ENCODE measurements at places on chromosomes 3 and 15. TPM values are rescaled to one million over a fixed set of nuclear protein-coding genes. Genes with fewer than 3 reads are reported as not detected.
A peak's percentile ranks its signal among the peaks of the same experiment; 100 is the strongest.

The C15orf62 gene
- total RNA-seq, result 0.08 TPM

The NDUFB4 gene
- total RNA-seq, result 149 TPM

The SCAANT1 gene
- total RNA-seq, result not detected

The RAP2B gene
- 24.0 TPM for total RNA-seq

The SEMA3B gene
- 8.0 TPM for total RNA-seq

The SUCNR1 gene
- total RNA-seq, result not detected

The SPINK8 gene
- not detected for total RNA-seq

The ESYT3 gene
- total RNA-seq, result 7.4 TPM

The SPATA12 gene
- 0.10 TPM for total RNA-seq

The COL8A1 gene
- total RNA-seq, result 0.97 TPM

The DYNC1LI1 gene
- total RNA-seq, result 45.1 TPM

The ERICH6 gene
- total RNA-seq, result not detected

The ATP13A5 gene
- not detected for total RNA-seq

The ADGRG7 gene
- not detected for total RNA-seq

DNA sequence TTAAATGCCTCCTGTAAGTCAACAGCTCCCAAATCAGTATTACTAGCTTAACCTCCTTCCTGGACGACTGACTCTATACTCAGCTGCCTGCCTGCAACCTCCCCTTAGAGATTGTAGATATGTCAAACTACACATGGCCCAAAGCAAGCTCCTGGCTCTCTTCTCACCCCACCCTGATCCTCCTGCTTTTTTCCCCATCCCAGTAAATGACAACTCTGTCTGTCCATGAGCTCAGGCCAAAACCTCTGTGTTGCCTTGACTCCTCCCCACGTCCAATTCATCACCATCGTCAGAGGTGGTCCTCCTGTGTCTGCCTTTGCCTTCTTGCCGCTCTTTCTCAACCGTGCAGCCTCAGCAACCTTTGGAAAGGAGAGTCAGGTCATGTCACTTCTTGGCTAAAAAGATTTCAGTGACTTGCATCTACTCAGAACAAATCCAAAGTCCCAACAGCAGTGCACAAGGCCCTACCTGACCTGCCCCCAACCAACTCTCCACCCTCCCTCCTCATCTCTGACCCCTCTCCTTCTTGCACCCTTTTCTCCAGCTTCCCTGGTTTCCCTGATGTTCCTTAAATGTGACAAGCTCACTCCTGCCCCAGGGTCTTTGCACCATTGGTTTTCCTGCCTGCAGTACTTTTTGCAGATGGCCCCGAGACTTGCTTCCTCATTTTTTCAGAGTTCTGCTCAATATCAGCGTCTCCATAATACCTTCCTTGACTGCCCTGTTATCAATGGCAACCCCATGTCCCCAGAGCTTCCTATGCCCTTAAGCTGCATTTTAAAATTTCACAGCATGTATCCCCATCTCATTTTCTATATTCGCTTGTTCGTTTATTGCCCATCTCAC is 52.8 kb downstream of the LSM3 start:
- DNase-seq, result no peak

- DNase-seq, result no peak
Observed at GRCh38 chr15:64909546-64909945, 2.2 kb upstream of the ANKDD1A start.

DNA sequence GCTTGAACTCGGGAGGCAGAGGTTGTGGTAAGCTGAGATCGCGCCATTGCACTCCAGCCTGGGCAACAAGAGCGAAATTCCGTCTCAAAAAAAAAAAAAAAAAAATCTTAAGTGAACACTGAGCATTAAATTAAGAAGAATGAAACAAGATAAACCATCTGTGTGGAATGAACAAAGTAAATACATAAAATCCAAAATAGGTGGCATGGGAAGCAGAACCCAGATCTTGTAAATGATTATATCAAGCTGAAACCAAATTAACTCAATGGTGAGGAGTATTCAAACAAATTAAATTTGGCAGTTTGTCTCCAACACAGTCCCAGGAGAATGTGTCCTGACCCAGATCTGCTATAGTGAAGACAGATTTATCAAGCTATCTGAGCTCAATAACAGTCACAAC is 32.1 kb downstream of the STAG1 start:
- DNase-seq, result no peak

DNA sequence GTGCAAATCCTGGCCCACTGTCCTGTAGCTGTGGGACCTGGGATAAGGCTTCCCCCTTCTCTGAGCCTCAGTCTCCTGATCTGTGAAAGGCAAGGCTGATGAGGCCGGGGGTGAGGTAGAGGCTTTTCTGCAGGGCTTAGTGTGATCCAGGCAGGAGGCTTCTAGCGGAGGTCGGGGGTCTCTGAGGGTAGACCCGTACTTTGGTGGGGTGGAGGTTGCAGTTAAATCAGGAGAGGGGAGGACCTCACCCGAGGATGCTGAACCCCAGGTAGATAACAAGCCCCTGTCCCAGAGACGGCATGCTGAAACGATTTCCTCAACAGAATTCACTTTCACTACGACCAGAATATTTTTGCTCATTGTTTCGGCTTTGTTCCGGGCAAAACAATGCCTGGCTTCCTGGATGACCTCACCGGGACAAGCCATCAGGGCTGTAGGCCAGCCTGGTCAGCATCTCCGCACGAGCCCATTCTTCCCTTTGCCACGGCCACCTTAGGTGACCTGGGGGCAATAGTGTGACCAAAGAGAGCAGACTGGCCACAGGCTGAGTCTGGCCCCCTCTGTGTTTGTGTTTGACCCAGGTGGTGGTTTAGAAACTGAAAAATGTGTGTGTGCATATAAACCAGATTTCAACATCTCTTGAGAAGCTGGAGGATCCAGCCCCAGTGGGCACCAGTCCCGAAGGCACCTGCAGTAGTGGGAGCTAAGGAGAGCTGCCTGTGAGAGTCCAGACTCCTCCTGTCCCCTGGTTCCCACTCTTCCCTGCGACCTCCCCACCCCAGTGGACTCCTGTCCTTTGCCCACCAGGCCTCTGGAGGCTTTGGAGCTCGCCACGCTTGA is 33.0 kb downstream of the SLC6A6 start:
- DNase-seq, result no peak

- DNase-seq, result no peak
Observed at GRCh38 chr15:101148881-101149664, 102.8 kb downstream of the CHSY1 start.

- no peak for DNase-seq
Observed at GRCh38 chr15:64029110-64029509, 17.2 kb downstream of the DAPK2 start.

- DNase-seq, result peak; percentile 59
Observed at GRCh38 chr3:58027704-58028317, 19.6 kb downstream of the FLNB start.

DNA sequence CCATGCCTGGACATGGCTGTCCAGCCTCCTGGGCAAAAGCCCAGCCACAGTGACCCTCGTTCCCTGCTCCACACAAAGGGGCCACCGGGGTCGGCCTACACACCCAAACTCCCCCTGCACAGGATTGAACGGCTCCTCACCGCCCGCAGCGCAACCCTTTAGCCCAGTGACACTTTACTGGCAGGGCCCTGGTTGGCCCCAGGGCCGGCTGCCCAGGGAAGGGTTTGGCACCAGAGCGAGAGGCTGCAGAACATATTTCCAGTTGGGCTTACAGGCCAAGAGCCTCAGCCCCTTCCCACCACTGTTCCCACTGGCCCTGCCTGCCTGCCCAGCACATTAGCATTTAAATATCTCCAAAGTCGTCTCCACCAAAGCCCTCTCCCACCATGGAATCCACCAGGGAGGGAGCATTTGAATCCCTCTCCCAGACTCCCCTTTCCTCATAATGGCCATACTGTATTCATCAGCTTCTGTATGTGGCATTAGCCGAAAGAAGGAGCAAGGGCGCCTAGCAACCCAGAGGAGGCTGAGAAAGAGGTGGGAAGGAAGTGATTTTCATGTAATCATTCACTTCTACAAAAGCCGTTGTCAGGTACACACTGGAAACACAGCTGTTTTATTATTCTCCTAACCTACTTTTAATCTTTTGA is 85.4 kb downstream of the SLC6A11 start:
- no peak for DNase-seq

DNA sequence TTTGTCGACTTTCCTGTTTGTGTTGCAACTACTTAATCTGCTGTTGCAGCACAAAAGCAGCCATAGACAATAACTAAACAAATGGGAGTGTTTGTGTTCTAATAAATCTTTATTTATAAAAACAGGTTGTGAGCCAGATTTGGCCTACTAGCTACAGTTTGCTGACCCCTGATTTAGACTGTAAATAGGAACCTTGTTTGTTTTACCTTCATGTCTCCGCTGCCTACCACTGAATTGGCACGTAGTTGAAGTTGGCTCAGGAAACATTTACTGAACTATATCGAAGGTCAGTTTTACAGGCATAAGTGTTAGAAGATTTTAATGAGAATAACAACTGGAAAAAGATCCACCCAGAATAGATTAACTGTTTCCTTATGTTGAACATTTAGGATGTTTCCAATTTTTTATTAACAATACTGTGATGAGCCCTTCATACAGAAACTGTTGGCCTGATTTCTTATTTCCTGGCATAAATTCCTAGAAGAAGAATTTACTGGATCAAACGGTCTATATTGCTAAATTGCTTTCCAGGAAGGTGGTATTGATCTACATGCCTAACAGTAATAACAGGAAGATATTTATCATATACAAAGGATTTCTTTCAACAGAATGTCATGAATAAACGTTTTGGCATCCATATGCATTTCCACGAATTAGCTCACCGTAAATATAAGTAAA is 156.2 kb upstream of the NR2E3 start:
- no peak for DNase-seq

DNA sequence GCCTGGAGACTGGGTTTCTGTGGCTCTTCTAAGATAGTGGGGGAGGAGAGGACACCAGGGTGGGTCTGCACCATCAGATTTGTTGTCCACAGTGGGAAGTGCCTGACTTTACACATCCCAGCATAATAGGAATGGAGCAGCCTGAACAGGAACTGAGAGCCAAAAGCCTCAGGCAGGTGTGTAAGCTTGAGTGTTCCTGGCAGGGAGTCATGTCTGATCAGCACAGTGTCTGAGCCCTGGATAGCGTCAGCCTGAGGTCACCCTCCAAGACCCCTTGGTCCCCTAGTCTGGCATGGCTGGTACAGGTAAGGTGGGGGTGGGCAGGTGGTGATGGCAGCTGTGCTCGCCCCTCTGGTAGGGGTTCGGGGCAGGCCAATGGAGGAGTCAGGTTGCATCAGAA is 20.2 kb downstream of the INSYN1 start:
- DNase-seq, result no peak

DNA sequence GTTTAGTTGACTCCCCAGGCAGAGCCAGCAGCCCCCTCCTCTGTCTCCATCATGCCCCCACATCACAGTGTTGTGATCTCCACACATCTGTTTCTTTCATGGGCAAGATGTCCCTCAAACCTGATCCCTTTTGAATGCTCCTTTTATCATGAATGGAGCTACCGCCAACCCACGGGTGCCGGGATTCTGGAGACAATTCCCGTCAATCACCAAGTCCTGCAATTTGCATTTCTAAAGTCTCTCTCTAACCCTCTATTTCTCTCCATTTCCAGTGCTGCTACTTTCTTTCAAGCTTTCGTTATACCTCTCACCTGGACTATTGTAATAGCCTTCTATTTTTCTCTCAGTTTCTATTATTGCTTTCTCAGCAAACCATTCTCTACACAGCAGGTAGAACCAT is 89.7 kb upstream of the CCNL1 start:
- DNase-seq, result peak; percentile 18

- peak; percentile 78 for DNase-seq
Observed at GRCh38 chr3:56042326-56042951, 425.8 kb downstream of the ERC2 start.

DNA sequence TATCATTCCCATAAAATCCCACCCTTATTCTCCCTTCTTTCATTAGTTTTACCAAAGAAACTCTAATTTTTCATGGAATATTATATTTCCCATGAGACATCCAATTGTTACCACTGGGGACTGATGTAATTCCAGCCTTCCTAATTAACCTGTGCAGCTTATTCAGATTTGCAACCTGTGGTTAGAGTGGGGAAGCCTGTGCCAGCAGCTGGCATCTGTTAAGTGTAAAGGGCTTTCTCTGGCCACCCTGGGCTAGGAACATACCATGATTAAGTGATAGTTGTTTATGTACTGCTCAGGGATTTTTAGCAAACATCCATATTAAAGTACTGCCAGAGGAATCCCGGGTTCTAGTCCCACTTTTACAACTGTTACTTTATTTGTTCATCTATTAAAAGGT is 78.2 kb downstream of the TPRG1 start:
- no peak for DNase-seq

- DNase-seq, result no peak
Observed at GRCh38 chr15:37820380-37821128, 113.9 kb upstream of the TMCO5A start.

GRCh38 chr3:115974940-115975339 is 351.6 kb downstream of the GAP43 start:
- no peak for DNase-seq

GRCh38 chr15:59963322-59963721 is 40.8 kb upstream of the FOXB1 start:
- DNase-seq, result no peak

DNA sequence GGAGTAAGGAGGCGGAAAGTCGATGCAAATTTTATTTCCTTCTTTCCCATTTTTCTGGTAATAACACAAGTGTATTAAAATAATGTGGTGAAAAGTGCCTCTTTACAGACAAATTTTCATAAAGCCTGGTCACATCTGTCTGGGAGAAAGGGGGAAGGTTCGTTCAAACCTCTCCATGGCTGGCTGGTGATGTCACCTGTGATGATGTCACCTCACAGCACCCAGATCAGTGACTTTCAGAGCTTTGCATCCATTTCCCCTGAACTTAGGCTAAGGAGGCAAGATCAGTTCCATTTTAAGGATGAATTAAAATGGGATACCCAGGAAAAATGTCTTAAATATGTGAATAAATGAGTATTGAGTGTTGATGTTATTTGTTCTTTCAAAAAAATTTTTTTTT is 34.1 kb downstream of the ATP10A start:
- no peak for DNase-seq

GRCh38 chr3:112371569-112371968 is 38.6 kb downstream of the CD200 start:
- DNase-seq, result no peak

DNA sequence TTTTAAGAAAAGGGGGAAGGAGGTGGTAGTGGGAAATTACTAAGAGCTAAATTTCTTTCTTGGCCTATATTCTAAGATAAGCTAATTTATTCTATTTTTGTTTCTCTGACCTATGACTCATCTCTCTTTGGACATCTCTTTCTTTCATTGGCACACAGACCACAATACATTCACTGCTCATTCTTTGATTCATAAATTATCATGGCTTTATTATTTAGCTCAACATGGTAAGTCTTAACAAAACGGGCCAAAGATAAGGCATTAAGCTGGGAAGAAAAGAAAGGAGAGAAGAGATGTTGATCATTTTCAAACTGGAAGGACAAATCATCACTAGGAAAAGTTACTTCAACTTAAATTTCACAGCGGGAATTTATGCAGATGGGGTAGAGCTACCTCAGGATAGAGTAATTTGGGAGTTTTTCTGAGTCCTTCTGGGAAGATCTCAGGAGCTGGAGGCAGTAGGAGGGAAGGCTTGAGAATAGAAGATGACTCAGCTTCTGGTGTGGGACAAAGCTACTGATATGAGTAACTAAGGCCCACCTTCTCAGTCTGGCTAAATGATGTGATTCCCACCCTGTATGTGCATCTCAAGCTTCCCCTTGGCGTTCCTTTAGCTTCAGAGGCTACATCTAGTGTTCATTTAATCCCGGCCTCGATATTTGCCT is 7.5 kb upstream of the ALCAM start:
- DNase-seq, result no peak

- peak; percentile 66 for DNase-seq
Observed at GRCh38 chr3:113531826-113532697, at the start of gene SIDT1. Gene SIDT1, plus strand, starts transcription at chr3:113532555. Its CDS starts 467 bp downstream, at chr3:113533022.

- no peak for DNase-seq
Observed at GRCh38 chr3:15781131-15781530, 16.6 kb downstream of the ANKRD28 start.

- no peak for DNase-seq
Observed at GRCh38 chr15:81776976-81777375, 268.8 kb downstream of the MEX3B start.

All from GM23338 (cell line).